ENCODE measurements at places on chromosomes 1 and 21.

DNA sequence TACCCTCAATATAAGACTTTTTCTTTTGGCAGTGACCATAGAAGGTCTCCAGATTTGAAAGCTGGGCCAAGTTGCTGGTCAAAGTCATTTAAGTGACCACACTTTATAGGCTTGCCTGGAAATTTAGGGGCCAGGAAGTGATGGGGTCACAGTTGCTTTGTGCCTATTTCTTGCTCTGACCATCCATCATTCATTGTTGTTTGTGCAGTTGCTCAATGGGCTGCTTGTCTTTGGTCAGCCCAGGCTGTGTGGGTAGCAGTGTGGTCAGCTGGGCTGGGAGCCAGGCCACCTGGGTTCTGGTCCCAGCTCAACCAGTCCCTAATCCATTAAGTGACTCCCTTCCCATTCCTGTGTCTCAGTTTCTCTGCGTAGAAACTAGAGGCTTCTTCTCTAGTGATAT lies 2.1 kb upstream of the OTUD7B start:
- DNase-seq: no peak

GRCh38 chr21:26080211-26080610 lies 90.4 kb downstream of the APP start:
- DNase-seq: no peak

DNA sequence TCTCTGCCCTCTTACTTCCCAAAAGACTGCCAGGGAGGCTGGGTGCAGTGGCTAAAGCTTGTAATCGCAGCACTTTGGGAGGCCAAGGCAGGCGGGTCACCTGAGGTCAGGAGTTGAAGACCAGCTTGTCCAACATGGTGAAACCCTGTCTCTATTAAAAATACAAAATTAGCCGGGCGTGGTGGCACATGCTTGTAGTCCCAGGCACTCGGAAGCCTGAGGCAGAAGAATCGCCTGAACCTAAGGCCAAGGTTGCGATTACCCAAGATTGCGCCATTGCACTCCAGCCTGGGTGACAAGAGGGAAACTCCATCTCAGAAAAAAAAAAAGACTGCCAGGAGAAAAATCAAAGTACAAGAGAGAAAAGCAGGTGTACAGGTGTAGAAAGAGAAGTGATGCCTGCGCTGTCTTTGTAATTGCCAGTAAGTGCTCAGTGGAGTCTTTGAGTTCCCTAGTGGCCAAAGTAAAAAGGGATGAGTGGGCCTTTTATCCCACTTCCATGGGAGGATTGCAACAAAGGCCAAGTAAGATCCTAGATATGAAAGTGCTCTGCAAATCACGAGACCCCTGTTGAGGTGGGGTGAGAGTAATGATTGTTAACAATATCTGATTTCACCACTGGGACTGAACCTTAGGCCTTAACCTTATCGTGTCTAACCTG lies 94.7 kb upstream of the WNT4 start:
- DNase-seq: no peak

DNA sequence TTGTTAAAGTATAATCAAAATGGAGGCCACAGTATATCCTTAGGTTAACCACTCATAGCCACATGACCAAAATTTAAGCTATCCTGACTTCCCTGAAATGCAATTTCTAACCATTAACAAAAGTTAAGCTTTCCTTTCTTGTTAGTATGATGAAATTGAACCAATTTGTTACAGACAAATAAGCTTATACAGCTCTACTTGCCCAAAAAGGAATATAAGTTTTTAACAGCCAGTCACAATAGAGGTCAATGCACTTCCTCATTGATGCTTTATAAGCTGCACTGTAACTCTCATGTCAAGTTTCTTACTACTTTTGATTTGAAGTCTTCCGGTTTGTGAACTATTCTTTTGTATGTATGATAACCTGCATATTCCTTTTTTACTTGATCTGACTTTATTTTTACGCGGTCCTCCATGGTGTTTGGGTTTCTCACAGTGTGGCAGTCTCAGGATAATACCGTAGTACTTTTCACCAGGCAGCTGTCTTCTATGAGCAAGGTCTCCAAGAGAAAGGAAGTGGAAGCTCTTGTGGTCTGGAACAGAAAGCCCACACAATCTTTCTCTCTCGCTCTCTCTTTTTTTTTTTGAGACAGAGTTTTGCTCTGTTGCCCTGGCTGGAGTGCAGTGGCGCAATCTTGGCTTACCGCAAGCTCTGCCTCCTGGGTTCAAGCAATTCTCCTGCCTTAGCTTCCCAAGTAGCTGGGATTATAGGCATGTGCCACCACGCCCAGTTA lies 331.6 kb downstream of the SRGAP2C start:
- DNase-seq: peak; percentile 67

DNA sequence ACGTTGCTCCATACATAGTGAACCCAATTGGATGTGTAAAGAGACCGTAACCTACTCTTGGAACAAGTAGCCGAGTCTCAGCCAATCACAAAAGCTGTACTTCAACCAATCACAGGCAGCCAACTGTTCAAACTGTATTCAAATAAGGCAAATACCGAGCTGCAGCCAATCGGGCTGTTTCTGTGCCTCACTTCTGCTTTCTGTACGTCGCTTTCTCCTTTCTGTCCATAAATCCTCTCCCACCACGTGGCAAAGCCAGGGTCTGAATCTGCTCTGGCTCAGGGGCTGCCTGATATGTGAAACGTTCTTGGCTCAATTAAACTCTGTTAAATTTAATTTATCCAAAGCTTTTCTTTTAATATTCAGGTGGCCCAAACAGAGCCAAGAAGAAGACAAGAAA lies 210.3 kb downstream of the URB2 start:
- DNase-seq: no peak

DNA sequence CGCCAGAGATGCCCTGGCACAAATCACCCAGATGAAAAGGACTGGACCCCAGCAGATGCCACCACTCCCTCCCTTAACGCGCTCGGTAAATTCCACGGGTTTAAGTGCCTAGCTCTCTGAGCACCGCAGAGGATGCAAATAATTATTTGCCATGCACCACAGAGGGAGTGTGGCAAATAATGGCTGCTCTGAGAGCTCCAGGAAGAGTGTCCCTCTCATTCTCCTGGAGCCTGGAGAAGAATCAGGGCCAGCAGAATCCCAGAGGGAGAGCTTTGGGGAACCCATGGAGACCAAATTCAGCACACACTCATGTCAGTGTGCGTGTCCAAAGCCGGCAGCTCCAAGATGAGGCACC lies 667 bp downstream of the HHIPL2 start:
- no peak for DNase-seq

DNA sequence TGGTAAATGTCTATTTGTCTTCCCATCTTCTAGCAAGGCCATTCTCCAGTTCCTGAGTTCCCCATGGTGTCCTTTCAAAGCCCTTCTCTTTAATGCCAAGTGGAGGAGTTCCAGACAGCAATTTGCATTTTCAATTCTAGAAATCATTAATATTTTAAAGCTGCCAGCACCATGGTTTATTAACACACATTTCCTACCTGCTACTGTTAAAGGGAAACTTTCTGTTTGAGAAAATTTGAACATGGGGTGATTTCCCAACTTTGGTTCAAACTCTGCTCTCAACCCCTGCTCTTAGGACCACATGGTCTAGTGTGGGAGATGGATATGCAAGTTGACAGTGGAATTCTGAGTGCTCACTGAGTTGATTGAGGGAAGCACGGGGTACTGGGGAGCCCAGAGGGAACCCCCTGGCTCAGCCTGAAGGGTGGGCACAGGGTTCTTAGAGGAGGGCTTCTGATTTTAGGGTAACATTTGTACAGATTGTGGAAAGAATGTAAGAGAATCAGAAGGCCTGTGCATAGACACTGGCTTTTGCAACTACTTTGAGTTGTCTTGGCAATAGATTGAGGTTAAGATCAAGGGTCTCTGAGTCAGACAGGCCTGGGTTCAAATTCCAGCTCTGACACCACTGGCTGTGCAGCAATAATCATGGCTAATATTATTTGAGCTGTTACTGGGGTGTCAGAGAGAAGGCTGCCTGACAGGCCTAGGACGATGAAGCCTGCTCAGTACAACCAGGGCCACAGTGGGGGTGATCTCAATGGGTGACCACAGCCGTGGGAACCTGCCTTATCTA lies 97.8 kb downstream of the BEND5 start:
- DNase-seq: no peak

GRCh38 chr1:13701271-13701640 lies 1.3 kb downstream of the PRDM2 start:
- DNase-seq: no peak

DNA sequence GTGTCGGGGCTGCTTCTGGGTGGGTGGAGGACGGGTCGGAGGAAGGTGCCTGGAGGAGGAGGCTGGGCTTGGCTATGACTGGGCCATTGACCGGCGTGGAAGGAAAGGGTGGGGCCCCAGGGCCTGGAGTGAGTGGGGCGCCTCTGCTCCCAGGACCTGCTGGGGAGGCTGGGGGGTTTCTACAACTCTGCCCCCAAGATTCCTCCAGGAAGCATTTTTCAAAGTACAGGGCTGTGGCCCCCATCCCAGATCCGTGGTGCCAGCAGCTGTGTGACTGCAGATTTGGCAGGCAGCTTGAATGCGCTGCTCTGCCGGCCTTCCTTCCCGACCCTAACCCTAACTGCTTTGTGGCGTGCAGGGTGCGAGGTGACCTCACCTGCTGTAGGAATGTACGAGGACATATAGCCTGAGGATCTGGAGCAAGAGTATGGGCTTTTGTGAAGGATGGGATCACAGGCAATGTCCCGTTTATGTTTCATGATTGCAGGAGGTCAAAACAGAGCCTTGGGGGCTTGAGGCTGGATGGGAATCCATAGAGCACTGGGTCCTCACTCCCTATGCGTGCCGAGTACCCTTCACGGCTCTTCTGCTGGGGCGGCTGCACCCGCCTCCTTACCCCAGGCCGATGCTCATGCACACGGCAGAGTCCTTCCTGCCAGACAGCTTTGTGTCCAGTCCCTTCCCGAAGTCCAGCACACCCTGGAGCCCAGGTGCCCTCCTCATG lies 24.7 kb downstream of the TRPM2 start:
- no peak for DNase-seq

GRCh38 chr21:44874240-44874496 lies 678 bp upstream of the PTTG1IP start:
- DNase-seq: no peak

- DNase-seq: peak; percentile 3
Observed at GRCh38 chr1:118302145-118302544, 117.1 kb upstream of the SPAG17 start.

DNA sequence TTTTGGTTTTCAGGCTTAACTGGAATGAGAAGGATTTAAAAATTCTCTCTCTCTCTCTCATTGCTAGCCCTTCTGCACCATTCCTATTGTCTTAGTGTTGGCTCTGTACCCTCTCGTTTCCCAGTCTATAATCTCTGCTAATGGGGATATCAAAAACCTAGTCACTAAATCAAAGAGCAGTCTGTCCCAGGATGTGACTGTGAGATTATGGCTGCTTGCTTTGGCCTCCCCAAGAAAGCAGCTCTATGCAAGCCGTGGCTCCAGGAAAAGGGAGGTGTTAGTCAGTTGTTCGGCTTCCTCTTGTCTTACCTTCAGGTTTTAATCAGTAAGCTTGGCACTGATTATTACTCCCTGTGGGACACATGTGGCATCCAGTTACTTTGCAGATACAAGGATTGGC lies 468.8 kb downstream of the USP25 start:
- no peak for DNase-seq

DNA sequence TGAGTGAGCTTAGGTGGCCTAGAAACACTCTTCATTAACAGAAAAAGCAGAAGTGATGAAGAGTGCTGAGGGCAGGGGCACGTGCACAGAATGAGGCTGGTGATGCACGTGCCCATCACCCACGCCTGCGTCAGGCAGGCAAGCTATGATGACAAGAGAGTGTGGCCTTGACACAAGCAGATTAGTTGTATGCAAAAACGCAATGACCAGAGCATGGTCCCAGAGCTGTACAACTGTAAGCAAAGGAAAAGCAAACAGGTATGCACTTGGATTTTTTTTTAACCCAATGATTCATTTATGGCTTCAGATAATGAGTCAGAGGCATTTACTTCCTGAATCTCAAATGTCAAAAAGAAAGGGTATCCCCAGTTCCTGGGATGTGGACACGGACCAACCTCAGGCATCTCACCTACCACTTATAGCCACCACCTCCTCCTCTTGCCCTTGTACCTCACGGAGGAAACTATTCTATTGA lies 9.1 kb upstream of the TMEM61 start:
- peak; percentile 64 for DNase-seq

DNA sequence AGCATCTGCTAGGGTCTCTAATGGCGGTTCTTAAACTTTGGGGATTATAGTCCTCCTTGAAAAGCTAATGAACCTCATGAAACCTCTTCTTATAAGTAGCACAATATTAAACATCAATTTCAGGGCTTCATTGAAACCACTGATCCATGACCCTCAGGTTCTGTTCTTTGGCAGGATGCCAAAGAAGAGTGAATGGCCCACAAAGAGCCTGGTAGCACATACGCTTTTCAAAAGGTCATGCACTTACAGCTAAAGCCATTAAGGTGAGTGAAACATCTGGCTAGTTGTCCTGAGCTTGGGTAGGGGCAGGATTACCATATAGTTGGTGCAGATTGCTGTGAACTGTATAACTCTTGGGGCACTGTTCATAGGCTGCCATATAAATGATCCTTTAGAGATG lies 42.3 kb downstream of the MDM4 start:
- no peak for DNase-seq

DNA sequence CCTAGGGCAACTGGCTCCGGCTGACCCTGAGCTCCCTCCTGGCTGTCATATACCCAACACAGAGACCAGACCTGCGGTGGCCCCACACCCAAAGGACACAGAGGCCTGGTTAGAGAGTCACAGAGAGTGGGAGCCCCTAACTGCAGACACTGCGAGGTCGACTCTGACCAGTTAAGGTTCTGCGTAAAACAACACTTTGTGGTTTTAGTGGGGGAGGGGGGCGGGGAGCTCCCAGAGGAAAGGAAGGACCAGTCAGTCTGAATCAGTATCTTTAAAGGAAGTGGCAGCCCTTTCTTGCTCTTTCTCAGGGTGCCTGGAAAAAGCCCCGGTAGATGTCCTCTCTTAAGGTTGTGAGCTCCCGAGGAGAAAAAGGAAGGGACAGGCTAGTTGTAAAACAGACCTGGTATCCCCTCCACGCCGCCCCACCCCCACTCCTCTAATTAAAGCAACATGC lies 2.4 kb downstream of the SSBP3 start:
- peak; percentile 65 for DNase-seq

DNA sequence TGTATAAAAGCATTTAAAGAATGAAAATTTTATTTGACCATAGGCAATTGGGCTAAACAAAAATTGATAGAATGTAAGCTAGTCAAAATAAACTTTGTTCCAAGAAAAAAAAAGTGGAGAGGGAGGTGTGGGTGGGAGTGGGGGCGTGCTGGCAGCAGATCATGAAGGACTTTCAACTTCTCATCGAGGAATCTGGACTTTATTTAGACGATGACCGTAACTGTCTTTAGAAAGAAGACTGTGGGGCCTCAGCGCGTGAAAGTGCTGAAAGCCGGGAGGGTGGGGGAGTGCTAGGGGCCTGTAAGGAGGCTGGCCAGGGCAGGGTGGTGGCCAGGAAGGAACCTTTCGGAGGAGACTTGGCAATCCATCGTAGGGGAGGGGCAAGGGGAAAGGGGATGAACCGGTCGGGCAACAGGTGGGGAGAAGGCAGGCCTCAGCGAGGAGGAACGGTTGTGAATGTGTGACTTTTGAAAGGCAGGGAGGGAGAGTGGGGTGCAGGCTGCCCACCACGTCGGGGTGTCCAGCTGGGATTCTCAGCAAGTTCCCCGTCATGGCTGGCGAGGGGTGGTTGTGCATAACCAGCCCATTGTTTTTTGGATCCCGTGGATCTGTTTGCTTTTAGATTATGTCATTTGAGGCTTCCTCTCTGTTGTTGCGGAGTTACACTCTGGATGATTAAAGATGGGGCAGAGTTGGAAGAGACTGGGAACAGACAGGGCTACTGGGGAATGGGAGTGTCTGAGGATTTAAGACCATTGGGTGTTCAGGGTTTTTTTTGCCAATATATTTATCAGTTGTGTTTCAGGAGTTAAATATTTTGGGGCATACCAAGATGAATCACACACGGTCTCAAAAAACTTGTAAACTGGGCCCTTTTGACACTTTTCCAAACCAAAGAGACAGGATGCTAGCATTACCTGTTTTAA lies 35.5 kb downstream of the HUNK start:
- no peak for DNase-seq

Data from suppressor macrophage (primary cell).